ENCODE measurements at places on chromosomes 1 and 21.

GRCh38 chr1:205243350-205244191 is 15.8 kb downstream of the TMCC2 start:
- no peak for DNase-seq

DNA sequence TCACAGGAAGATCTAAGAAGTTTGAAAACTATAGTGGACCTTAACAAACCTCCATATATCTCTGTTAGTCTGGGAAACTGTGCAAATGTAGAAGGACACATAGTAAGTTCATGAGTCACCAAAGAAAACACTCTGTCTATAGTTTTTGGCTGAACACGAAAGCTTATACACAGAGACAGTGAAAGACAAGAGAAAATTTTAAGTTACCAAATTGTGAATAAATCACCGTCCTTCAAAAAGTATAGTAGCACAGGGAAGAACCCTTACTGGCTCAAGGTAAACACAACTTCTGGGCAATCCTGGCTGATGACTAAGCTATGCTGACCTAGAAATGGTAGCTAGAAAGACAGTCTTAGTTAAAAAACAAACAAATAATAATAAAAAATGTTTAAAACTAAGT is 1057.9 kb downstream of the AMY1C start:
- DNase-seq = no peak

DNA sequence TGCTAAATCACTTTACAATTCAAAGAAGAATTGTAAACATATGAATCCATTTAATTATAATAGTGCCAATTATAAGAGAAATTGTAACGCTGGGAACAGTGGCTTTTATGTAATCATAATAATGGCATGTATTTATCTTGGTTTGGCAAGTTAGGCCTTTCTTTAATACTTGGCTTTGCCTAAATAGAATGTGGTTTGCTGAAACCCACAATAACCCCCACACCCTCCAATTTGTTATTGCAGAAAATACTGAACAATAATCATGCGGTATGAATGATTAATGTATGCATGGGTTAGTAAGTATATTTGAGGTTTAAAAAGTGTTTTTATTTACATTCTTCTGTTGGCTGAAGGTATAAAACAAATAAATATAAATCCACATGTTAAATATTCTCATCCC is 138.2 kb downstream of the NFIA start:
- no peak for DNase-seq

GRCh38 chr1:915295-916172 is 8.2 kb upstream of the SAMD11 start:
- no peak for DNase-seq

DNA sequence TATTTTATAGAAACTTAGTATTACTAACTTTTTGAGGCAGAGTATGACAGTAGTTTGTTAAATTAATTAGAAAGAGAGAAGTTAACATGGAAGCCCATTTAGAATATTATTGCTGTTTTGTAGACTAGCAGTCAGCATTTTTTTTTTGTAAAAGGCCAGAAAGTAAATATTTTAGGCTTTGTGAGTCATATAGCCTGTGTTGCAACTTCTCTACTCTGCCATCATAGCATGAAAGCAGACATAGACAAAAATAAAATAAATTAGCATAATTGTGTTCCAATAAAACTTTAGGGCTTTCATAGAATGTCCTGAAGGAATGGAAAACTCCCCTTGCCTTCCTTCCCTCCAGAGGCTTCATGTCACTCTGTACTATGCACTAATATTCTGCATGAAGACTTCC is 12.3 kb upstream of the RGS4 start:
- DNase-seq = no peak

- DNase-seq = no peak
These were observed 98.8 kb downstream of the GLIS1 start for GRCh38 chr1:53639996-53640700.

DNA sequence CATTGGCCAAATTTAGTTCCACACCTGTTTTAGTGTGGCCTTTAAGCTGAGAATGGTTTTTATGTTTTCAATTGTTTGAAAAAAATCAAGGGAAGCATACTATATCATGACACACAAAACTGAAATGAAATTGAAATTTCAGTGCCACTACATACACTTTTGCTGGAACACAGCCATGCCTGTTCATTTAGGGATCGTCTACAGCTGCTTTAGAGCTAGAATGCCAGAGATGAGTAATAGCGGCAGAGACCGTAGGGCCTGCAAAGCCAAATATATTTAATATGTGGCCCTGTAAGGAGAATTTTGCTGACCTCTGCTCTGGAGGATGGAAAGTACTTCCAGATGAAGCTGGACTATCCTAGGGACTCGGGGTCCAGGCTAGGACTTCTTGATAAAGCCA is 62.5 kb upstream of the LYST start:
- DNase-seq = no peak

DNA sequence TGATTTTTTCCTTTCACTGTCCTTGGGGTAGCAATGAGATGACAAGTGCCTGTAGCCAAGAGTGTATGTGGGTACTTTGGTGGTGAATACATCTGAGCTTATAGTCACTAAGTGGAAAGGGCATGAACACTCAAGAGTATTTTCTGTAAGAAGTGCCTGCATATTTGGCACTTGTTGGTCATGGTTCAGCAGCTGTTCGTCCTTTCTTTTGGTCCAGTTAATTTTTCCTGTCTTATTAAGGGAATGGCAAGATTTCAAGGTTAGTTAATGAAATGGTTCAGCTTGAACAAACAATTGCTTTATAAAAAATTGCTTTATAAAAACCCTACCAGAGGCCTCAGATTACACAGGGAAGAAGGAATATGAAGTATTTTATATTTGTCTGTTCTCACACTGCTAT is 48.6 kb upstream of the GPR52 start:
- no peak for DNase-seq

GRCh38 chr1:11245248-11245647 is 17.1 kb downstream of the MTOR start:
- no peak for DNase-seq

DNA sequence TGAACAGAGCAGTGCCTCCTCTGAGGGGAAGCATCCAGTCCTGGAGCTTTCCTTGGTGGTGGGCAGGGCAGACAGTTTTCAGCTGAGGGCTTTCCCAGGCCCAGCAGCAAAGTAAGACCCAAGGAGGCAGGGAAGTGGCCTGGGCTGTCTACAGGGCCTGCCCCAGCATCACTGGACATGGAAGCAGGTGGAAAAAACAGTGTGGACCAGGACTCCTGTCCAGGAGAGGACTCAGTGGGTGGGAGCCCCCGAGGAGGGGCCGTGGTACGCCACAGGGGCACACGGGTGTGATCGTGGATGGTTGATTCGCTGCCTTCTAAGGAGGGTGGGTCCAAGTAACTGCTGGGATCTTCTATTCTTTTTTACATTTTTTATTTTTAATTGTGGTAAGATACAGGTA is 387.6 kb downstream of the KIF26B start:
- no peak for DNase-seq

DNA sequence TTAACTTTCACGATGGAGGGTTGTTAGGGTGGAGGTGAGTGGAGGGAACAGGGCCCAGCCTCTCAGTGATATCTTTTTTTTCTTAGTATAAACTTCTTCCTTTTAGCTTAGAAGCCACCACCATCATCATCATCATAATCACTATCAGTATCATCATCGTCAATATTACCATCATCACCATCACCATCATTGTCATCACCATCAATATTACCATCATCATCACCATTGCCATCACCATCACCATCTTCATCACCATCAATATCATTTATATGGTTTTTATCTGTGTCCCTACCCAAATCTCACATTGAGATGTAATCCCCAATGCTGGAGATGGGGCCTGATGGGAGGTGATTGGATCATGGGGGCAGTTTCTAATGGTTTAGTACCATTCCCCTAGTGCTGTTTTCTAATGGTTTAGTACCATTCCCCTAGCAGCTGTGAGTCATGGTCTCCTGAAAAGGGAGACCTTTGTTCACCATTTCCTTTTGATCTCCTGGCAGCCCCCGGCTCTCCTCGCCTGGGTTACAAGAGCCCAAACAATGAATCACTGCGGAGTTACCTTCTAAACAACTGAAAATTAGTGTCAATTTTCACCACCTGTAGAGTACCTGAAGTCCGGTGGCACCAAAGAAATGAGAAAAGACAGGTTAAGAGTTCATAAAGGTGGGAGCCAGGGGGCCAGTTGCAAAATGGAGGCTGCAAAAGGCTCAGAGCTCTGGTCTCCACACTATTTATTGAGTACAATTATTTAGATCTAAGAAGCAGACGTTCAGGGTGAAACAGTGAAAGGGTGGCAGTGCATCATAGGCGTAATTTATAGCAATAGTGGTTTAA is 3.1 kb upstream of the PLA2G2E start:
- DNase-seq = no peak

DNA sequence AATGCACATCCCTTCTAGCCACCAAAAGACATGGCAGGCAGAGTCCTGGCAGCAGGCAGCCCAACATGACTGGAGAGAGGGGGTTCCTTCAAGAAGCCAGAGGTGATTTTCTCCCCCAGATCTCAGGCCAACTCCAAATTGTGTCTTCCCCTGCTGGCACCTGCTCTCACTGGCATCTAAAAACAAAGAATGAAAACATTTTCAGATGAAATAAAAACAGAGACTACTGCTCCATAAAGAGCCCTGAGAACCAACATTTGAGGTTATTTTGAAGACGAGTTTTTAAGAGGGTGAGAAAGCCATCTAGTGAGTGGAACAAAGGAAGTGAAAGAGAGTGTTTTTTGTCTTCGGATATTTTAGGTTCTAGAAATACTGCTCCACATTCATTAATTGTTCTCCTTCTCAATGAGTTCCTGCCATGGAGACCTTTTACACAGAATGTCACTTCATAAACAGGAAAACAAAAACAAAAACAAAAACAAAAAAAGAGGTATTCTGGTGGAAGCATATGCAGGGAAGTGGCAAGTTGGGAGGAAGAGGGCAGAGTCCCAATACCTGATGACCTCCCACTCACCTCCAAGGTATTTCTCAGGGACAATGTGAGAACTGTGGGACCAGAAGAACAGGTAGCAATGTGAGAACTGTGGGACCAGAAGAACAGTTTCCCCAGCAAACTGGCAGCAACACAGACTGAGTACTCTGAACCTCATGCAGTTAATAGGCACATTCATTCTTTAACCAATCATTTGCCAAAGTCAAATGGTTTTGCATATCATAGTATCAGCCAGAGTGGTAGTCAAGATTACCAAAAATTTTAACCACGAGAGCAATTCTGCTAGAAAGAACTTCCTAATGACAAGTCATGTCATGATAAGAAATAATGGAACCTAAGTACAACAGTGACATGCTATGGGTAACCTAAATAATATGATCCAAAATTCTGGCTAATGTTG is 50.0 kb downstream of the KIAA0319L start:
- no peak for DNase-seq

GRCh38 chr1:77473690-77474089 is 191.9 kb downstream of the AK5 start:
- DNase-seq = no peak

GRCh38 chr1:54462597-54463258 is 56.5 kb upstream of the SSBP3 start:
- DNase-seq = no peak

DNA sequence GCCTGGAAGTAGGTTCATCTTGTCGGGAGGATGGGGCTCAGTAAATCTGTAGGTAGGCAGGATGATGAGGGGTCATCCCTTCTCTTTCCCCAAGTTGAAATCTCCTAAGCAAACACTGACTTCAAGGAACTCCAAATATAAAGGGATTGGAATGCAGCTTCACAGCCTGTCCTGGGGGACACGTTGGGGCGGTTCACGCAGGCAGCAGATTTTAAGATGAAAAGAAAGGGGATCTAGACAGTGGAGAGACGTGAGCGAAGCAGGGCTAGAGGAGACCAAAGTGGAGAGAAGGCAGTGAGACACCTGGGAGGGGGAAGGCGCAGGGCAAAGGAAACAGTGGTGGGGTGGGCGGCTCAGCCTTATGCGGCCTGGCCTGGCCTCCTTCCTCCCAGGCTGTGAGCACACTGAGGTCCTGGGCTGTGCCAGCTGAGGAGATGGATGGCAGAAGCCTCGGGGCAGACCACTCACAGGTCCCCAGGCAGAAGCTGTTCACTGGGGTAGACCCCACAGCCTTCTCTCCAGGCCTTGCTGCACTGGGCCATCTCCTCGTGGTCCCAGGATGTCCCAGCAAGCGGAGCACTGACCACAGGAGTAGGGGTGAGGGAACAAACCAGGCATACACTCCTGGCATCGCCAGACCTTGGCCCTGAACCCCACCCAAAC is 51.7 kb downstream of the TOR1AIP2 start:
- no peak for DNase-seq

GRCh38 chr1:197842646-197843045 is 59.8 kb upstream of the C1orf53 start:
- no peak for DNase-seq

DNA sequence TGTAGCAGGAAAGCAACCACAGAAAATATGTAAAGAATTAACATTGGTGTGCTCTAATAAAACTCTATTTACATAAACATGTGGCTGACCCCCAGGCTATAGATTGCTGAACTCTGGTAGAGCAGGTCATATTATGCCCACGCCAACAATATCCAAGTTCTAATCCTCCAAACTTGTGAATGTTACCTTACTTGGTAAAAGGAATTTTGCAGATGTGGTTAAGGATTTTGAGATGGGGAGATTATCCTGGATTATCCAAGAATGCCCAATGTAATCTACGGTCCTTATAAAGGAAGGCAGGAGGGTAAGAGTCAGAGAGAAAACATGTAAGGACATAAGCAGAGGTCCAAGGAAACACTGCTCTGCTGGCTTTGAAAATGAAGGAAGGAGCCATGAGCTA is 201.0 kb downstream of the USH2A start:
- DNase-seq = no peak

DNA sequence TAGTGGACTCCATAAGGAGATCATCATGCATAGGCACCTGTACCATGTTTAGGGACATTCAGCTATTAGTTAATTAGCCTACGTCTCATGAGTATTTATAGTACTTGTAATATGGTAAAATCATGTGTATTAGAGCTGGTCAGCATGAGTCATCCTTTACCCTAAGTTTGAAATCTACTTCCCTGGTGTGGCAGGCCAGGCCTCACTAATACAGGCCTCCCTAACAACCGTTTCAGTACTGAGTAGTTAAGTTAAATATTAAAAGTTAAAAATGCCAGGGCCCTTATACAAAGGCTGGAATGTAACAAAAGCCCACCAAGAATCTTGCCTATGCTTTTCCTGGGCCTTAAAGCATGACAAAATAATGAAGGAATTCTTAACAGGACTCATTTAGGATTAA is 356.3 kb upstream of the DPYD start:
- no peak for DNase-seq

DNA sequence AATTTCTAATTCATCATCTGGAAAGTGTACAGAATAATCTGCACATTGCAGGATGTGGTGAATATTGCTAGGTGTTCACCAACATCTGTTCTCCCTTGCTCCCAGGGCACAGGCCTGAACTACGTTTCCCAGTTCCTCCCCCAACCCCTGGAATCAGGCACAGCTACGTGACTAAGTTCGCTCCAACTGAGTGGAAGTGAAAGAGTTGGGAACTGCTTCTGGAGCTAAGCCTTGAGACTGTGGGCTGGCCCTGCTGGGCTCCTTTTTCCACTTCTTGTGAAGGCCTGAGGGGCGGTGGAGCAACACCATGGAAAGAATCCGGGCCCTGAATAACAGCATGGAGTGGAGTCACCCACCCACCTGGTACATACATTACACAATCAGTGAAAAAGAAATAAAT is 534.6 kb downstream of the SMYD3 start:
- DNase-seq = no peak
